HuH-7.5 (cell line): ENCODE measurements at places on chromosomes 1 and 21.
A peak's percentile ranks its signal among the peaks of the same experiment; 100 is the strongest.

DNA sequence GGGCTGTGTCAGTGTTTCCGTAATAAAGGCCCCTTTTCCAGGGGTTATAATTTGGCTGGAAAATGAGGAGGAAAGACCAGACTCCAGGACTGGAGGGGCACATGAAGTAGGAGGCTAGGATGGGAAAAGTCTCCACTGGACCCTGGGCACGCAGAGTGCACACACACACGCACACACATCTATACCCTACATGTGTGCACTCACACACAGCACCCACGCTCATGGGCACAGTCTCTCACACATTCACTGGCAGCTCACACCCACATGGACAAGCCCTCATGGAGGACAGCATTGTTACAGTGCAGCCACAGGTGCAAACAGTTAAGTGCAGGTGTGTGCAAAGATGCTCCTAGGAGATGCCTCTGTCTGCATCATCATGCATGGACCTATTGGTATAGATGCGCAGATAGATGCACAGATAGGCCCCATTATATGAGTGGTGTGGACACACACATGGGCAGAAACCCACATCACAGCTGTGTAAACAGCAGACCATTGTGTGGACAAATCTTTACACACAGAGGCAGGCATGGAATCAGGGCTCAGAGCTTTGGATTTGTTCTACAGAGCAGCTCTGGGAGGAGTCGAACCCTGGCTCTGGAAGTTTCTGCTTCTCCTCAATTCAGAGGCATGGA lies 9.1 kb upstream of the RUNX3 start:
- no peak for DNase-seq

DNA sequence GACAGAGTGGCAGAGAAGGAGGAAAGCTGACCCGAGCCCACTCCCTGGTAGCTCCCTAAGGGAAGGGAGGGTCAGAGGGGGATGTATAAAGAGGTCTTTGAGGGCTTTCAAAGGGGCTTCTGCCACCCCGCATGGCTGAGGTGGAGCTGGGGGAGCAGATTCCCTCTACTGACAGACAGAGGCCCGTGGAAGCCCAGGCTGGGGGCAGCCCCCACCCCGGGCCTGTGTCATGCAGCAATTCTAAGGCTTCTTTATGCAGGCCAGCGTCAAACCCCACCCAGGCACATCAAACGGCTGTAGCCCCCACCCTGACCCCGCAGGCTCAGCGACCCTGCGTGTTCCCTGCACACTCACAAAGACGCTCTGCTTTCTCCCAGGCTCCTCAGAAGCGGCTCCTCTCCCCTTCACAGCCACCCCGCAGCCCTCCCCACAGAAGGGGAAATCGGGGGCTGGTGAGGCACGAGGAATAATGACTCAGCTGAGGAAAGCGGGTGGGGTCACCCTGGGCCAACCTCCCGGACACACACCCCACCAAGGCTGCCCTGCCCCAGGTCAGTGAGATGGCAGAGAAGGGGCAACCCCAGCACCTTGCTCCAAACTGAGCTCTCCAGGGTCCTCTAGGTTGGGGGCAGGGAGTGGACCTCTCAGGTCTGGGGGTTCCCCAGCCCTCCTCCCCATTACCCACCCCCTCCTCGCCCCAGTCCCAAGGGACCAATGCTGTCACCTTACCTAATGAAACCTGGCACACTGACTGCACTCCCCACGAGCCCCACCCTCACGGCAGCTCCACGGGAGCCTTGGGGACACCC lies 10.8 kb downstream of the SLC45A3 start:
- DNase-seq = no peak

GRCh38 chr1:170533298-170533697 lies 1.3 kb downstream of the GORAB start:
- no peak for DNase-seq

GRCh38 chr1:176854758-176855745 lies 309.5 kb downstream of the ASTN1 start:
- DNase-seq = no peak

DNA sequence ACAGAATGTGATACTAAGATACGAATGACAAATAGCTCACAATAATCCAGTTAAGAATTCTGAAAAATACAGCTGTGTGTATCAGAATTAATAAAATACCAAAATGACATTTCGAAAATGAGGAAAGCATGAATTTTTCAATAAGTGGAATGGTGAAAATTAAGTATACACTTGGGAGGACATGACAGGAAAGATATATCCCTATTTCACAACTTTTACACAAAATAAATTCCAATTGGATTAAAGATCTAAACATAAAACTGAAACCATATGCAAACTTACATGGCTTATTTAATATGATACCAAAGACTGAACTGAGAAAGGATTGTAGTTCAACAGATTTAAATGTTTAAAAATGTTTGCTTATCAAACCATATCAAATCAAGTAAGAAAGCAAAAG lies 510.4 kb upstream of the ADAMTS5 start:
- no peak for DNase-seq

DNA sequence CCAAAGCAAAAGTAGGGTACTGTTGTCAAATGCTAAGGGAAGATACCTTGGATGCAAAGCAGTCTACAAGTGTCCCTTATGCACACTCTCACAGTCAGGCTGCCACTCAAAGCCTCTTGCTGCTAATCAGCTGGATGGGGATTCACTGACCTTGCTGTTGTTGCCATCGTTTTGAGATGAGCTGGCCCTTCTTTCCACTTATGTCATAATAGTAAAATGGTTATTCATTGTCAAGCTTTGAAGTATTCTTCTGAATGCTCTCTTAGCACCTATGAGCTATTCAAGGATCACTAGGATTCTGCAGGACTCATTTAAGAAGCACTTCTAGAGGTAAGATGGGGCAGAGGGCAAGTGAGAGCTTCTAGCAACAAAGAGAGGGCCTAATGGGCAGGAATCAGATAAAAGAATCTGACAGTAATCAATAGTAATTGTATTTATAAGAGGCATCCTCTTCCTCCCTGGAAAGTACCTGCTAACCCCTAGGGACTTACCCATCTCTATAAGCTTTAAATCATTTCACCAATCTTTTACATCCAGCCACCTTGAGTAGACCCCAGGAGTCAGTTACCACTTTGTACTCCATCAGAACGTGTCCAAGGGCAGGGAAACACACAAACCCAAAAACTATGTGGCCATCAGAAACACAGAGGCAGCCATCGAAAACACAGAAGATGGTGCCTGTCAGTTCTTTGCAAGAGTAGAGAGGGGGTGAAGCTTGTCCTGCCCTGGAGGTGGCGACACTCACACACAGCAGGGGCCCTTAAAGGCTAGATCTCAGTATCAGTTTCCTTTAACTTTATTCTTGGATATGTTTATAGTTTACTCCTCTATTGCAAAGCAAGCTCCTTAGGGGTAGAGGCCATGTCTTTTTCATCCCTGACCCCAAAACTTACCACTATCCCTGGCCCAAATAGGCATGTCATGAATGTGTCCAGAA lies 103.7 kb upstream of the NFIA start:
- DNase-seq = peak; percentile 15

- DNase-seq = no peak
Measured at GRCh38 chr1:154151311-154151710, 3.6 kb downstream of the NUP210L start.

- DNase-seq = no peak
Measured at GRCh38 chr1:162026881-162027280, 3.2 kb upstream of the OLFML2B start.
